ENCODE measurements at places on chromosomes 2 and 18. TPM values are rescaled to one million over a fixed set of nuclear protein-coding genes. Genes with fewer than 3 reads are reported as not detected.

The ESPNL gene
- total RNA-seq, result 0.41 TPM

DNA sequence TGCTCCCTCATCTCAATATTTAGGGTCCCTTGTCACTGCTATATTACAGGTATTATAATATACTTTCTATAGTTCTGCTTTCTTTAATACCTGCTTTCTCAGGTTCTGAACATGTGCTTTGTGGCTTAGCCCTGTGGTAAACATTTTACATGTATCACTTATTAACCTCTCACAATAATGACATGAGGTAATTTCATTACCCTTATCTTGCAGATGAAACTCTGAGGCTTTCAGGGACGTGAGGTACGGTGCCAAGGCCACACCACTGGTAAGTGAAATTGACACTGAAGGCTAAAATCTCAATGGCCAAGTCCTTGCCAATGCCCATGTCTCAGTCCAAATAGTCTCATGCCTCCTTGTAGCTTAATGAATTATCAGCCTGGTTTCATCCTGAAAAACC lies 21.7 kb downstream of the LINC00305 start:
- no peaks in the 10 kb centered on the region for H3K27me3 ChIP-seq
- no peak overlapping the region for H3K27ac ChIP-seq
- peak; percentile 2 for DNase-seq
- no peaks in the 10 kb centered on the region for H3K4me1 ChIP-seq
- no peaks in the 10 kb centered on the region for H3K36me3 ChIP-seq

DNA sequence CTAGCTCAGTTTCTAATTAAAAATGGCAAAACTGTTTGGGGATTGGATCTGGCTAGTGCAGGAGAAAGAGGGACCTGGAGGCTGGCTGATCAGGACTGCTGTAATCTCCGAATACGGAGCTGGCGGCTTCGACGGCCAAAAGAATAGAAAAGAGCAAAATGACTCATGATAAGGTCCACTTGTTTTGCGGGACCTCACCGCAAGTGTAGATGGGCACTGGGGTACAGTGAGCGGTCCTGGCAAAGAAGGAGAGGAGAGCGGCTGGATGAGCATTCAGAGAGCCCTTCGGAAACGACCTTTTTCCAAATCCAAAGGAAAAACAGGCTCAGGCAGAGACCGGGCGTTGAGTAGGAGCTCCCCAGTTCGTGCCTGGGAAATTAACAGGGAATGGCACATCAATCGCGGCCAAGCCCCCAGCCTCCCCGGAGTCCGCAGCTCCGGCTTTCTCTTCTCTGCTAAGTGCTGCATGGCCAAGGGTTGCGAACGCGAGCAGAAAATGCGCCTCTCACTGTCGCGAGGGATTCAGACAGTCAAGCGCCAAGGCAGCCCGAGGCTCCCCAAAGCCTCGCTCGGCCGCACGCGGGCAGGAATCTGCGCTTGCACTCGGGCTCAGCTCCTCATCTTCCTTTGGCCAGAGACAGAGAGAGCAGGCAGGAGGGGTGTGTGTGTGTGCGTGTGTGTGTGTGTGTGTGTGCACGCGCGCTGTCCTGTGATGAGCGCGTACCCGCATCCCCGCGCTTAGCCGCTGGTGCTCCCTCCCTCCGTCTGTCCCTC lies 1.8 kb downstream of the DCC start:
- no peak overlapping the region for H3K27ac ChIP-seq
- H3K27me3 ChIP-seq, result peaks cover 4% of the 10 kb centered on the region
- H3K4me1 ChIP-seq, result no peaks in the 10 kb centered on the region
- no peaks in the 10 kb centered on the region for H3K36me3 ChIP-seq
- H3K4me3 ChIP-seq, result no peak overlapping the region

DNA sequence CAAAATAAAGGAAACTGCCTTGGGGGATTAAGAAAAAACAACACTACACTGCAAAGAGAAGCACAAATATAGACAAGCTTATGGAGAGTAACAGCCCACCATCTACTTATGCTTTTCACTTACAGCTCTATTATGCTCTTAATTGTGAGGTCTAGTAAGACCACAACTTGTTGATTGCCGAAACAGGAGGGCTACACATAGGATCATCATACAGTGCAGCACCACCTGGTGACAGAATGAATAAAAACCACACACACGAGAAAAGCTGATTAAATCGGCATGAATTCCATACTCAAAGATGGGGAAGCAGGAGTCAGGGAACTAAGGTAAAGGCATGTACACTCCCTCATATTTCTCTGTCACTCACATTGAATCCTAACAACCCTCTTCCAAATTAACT lies 259.2 kb downstream of the IKZF2 start:
- H3K36me3 ChIP-seq, result no peaks in the 10 kb centered on the region
- H3K4me3 ChIP-seq, result no peak overlapping the region
- no peak overlapping the region for H3K27ac ChIP-seq
- DNase-seq, result no peak

DNA sequence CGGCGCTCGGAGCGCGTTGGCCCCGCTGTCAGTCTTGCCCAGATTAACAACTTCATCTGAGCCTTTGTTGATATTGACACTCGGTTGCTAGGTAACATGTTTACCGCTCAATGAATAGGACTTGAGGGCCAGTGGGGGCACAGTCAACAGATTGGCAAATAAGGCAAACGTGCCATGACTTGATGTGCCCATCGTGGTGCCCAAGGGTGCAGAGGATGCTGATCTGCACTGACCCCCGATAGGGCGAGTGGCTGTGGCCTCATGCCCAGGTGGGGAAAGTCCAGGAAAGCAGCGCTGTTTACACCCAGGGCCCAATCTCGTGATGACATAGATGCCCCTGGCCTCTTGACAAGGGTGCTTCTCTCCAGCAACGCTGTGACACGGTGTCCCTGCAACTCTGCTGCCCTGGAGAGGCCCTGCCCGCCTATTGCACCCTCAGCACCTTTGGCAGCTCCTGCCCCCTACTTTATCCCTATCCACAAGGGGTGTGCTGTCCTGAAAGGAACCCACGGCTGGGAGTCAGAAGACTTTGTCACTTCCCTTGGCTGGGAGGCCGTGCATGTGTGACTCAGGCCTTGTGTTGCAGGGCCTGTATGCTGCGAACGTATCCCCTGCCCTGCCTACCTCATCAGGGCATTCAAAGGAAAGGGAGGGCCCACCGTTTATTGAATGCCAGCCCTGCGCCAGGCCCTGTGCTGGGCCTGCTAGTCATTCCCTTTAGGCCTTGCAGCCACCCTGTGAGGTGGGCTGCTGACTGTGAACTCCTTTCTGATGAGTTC lies 158.0 kb downstream of the INHBB start:
- no peak overlapping the region for H3K27ac ChIP-seq
- DNase-seq, result no peak
- H3K4me1 ChIP-seq, result no peaks in the 10 kb centered on the region
- no peaks in the 10 kb centered on the region for H3K36me3 ChIP-seq

GRCh38 chr2:47226923-47227220 lies 71.8 kb upstream of the STPG4 start:
- H3K27ac ChIP-seq, result no peak overlapping the region
- no peaks in the 10 kb centered on the region for H3K27me3 ChIP-seq
- DNase-seq, result no peak
- no peaks in the 10 kb centered on the region for H3K36me3 ChIP-seq
- H3K4me1 ChIP-seq, result no peaks in the 10 kb centered on the region

DNA sequence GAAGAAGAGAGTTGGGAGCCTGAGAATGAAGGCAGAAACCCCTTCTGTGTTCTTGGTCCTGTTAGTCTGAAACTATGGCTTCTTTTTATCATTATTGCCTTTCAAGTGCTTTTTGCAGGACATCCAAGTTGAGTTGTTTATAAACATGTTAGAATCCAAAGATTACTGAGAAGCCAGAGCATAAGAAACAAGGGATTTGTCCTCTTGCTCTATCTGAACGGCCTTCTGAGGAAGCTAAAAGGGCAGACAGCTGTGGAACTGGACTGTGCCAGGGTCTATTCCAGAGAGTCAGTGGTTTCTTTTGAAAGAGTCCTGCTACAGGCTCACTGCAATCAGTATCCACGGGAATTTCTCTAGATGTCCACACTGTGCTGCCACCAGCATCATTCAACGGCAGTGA lies 86.6 kb downstream of the ARHGAP28 start:
- H3K4me3 ChIP-seq, result no peak overlapping the region
- H3K36me3 ChIP-seq, result no peaks in the 10 kb centered on the region
- no peak for DNase-seq
- H3K27me3 ChIP-seq, result no peaks in the 10 kb centered on the region
- H3K4me1 ChIP-seq, result no peaks in the 10 kb centered on the region

DNA sequence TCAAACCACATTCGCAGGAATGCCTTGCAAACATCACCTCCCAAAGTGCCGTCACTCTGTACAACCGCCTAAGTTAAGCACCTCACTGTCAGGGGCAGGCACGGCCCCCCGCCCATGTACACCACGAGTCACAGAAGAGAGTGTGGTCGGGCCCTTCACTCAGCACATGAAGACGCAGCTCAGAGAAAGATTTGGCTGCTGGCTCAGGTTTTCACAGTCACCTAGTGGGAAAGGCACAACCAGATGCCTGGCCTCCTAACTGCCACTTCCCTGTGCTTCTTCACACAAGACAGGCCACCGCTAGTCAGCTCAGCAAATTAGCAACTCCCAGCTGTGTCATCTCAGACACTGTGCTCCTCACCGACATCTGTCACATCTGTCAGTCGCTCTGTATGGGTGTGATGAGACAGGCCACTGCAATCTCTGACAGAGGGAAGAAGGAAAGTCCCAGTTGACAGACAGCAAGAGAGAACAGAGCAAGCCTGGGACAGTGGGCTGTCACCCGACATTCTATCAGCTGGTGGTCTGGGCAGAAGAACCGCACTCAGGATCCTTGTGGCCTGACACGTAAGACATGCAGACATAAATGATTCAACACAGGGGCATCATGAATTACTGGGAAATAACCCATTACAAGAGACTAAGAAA lies 60.8 kb downstream of the CRACDL start:
- no peaks in the 10 kb centered on the region for H3K4me1 ChIP-seq
- no peak overlapping the region for H3K4me3 ChIP-seq
- H3K27me3 ChIP-seq, result no peaks in the 10 kb centered on the region
- no peaks in the 10 kb centered on the region for H3K36me3 ChIP-seq

DNA sequence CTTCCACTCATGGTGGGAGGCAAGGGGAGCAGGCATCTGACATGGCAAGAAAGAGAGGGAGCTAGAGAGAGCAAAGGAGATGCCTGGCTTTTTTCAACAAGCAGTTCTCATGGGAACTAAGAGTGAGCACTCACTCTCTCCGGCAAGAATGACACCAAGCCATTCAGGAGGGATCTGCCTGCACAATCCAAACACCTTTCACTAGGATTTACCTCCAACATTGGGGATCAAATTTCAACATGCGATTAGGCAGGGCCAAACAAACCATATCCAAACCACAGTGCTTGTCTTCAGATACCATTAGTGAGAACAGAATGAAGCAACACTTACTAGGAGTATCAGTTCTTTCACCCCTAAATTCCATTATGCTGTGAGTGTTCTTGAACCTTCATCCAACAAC lies 77.3 kb downstream of the FIGN start:
- no peak overlapping the region for H3K4me3 ChIP-seq
- no peaks in the 10 kb centered on the region for H3K36me3 ChIP-seq
- DNase-seq, result no peak

- peaks cover 4% of the 10 kb centered on the region for H3K36me3 ChIP-seq
- no peak overlapping the region for H3K27ac ChIP-seq
- H3K27me3 ChIP-seq, result no peaks in the 10 kb centered on the region
- DNase-seq, result no peak
Observed at GRCh38 chr2:189824694-189825396, 40.6 kb downstream of the PMS1 start.
